Fibroblast of the aortic adventitia (primary cell): ENCODE measurements at places on chromosomes 2 and 18. TPM values are rescaled to one million over a fixed set of nuclear protein-coding genes. Genes with fewer than 3 reads are reported as not detected.

The ALPG gene
- total RNA-seq = not detected in 2 replicates

The CRIM1 gene
- 100 and 108 TPM in 2 replicates for total RNA-seq

The FOXD4L1 gene
- total RNA-seq = 0.09 and 0.16 TPM in 2 replicates

The CYP26B1 gene
- total RNA-seq = 2.5 and 8.6 TPM in 2 replicates

The ZNF521 gene
- total RNA-seq = 35.7 and 48.6 TPM in 2 replicates

The ZNF385B gene
- total RNA-seq = 4.8 TPM in 1 of 2 replicates, not detected in the other

The ATP6V1C2 gene
- total RNA-seq = not detected in 2 replicates

The UGT1A5 gene
- total RNA-seq = not detected in 2 replicates

The STPG4 gene
- 0.09 TPM in 1 of 2 replicates, not detected in the other for total RNA-seq

The MEIS1 gene
- total RNA-seq = 65.0 and 78.2 TPM in 2 replicates
